ENCODE measurements at places on chromosomes 6 and 20.
A peak's percentile ranks its signal among the peaks of the same experiment; 100 is the strongest.

DNA sequence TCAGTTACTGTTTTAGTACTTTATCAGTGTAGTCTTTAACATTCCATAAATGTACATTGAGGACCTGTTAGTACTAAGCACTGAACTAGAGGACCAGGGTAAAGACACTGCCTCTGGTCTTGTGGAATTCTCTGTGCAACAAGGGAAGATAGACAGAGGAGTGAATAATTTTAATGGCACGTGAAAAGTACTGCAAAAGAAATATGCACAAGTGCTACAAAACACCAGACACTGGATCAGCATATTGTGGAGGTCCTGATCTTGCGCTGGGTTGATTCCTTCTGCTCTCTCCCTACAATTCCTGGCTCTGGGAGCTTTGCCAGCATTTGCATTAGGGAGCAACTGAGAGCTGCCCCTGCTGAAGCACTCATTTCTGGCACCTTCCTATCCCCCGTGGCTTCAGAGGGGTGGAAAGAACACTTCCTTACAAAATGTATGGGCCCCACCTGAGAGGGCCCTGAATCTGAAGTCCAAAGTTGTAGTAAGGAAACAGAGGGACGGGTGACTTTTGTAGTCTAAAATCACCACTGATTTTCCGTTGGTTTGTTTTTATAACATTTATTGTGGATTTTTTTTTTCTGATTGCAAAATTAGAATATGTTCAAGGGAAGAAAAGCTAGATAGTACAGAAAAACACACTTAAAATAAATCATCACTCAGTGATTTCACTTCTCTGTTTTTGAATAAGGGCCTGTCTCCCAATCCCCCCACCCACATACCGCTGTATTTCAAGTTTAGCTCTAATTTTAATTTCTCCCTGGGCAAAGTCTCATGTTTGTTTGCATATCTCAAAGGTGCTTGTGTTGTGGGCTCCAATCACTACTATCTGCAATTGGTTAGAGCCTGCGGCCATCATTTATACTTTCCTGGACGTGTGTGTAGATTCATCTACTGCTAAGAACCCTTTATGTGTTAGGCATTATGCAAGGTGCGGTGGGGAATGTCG, 4.9 kb downstream of the PKIG start:
- no peak for DNase-seq

DNA sequence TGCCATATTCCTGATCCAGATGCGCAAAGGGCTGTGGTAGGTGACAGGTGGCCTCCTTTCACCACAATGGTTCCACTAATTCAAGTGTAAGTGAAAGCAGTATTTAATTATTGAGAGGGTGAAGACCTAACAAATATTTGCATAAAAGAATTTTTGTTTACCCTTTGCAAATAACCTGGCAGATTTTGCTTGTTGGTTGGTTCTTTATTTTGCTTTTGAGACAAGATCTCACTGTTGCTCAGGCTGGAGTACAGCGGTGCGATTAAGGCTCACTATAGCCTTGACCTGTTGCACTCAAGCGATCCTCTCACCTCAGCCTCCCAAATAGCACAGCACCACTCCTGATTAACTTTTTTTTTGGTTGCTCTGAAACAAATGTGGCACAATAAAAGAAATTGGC, 49.2 kb downstream of the PCNA start:
- DNase-seq = no peak

GRCh38 chr20:25319241-25320034, 71.2 kb downstream of the ABHD12 start:
- no peak for DNase-seq

DNA sequence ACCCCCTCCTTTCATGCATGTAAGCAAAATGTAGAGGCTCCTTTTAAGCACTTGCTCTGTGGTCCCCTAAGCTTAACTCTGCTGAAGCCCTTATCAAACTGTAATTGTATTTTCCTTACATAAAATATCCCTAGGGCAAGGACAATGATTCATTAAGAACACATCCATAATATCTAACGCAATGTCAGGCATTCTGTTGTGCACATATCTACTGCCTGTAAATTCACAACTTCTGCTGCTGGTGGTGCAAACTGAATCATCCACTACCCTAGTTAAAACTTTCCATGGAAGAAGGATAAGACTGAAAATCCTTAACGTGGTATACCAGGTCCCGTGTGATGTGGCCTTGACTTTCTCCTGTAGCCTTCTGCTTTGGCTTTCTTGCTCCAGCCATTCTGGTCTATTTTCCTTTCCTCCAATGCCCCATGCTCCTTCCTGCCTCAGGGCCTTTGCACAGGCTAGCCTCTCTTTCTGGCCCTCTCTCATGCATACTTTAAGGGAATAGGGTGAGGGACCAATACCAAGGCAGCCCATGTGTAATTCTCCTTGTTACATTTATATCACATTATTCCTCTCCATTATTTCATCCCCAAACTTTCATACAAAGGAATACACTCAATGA, 113.6 kb upstream of the ZFP64 start:
- peak; percentile 24 for DNase-seq

DNA sequence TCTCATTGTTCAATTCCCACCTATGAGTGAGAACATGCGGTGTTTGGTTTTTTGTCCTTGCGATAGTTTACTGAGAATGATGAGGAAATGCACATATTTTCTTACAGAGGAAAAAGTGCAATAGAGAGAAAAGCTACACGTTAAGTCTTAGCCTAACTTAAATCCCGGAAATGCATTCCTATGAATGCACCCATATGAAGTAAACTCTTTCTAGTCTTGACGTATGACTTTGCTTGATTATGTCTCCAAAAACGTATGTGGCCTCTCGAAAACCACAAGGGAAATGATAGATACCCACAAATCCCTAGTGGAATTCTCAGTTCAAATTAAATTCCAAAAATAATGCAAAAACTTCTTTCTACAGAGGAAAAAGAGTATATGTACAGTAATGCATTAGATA, 90.7 kb upstream of the SASH1 start:
- no peak for DNase-seq

GRCh38 chr6:37919417-37920157, 100.1 kb downstream of the ZFAND3 start:
- DNase-seq = no peak

Measured in PC-3 (cell line).